ENCODE measurements at places on chromosomes 5 and 9.

GRCh38 chr9:127174386-127175318, 52.2 kb upstream of the ANGPTL2 start:
- DNase-seq = no peak

- DNase-seq = no peak
Observed at GRCh38 chr5:171714851-171715250, 70.8 kb upstream of the SMIM23 start.

DNA sequence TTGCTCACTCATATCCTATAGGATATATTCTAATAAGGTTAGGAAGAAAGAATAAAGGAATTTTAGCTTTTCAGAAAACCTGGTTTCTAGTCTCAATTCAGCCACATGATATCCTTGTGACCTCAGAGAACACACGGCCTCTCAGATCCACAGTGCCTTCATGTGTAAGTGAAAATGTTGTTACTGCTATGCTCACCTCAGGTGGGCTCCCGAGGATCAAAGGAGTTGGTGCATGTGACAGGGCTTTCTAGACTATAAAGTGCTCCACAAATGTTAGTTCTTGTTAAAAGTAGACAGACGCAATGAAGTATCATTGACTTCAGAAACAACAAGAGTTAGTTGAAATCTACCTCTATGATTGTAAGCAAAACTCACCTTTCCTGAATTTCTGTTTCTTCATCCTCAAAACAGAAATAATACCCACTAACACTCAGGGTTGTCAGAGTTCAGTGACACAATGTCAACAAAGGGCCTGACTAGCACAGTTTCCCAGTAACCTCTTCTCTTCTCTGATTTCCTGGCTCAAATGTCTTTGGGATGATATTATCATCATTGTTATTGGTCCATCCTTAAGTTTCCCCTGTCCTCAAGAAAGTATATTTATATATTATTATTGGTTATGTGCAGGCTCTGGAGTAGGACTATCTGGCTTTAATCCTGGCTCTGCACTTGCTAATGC, 36.0 kb upstream of the MAN2A1 start:
- DNase-seq = no peak

GRCh38 chr9:108950168-108950567, 16.0 kb downstream of the ABITRAM start:
- DNase-seq = no peak

DNA sequence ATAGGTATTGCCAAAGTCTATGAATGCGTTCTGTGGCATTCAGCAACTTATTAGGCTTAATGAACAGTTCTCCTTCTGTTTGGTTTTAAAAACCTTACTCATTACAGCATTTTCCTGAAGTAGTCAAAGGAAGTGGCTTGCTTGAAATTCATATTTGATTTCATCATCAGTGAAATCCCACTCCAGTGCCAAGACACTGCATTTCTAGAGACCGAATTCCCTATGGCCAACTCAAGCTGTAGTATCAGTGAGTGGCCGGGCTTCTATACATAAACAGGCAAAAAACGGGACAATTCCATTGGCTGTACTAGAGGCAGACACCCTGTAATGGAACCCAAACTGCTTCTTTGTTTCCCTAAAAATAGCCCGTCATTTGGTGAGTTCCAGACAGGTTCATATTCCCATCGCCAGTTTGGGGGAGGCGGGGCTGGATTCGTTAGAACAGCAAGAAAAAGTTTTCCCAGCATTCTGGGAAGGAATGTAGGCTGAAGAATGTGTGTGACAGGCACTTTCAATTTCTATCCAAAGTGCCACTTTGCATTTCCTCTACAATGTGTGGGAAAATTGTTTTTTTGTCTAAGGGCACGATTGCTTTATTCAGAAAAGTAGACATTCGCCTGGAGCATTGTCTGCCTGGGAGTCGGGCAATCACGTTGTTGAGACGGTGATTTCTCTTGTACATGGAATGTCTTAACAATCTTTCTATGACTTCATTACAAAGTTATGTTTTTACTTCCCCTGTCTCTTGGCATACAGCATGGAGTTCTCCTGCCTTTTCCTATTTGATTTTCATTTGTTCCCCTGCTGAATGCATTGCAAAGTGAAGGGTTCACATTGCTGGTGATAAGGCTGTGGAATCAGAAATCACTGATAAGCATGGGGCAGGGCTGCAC, 141.8 kb upstream of the MAST4 start:
- DNase-seq = no peak

DNA sequence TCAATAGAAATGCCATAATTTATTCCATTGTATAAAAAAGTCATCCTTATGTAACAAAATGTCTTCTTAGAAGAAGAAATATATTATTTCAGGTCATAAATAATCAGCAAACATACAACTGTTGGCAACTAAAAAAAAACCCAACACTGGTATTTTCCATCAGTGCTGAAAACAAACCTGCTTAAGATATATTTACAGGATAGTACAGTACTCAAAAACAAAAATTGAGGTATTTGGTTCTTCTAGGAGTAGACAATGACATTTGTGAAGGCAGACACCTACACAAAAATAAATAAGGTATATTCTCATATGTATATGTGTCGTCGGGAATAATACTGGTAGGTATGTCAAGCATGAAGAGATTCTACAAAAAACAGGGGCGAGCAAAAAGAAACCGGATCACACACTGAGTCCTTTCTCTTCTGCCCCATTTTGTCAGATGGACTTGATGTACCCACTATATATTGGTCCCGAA, 2.9 kb downstream of the DUSP1 start:
- no peak for DNase-seq

- no peak for DNase-seq
Observed at GRCh38 chr9:117317192-117317591, 97.7 kb downstream of the ASTN2 start.

DNA sequence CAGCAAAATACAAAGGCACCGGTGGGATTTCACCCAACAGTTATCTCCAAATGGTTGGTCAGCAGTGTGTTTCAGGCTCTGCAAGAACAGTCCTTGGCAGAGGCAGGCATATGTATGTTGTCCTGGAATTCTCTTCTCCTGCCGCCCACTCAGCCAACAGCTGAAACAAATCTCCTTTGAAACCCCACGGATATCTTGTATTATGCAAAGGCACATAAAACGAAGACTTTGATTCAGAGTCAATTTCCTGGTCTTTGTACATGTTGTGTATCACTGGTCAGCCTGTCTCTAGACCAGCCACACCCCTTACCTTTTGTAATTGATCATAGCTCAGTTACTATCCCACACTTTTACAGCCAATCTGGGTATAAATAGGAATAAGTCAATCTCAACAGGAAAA, 29.2 kb downstream of the FREM1 start:
- no peak for DNase-seq

DNA sequence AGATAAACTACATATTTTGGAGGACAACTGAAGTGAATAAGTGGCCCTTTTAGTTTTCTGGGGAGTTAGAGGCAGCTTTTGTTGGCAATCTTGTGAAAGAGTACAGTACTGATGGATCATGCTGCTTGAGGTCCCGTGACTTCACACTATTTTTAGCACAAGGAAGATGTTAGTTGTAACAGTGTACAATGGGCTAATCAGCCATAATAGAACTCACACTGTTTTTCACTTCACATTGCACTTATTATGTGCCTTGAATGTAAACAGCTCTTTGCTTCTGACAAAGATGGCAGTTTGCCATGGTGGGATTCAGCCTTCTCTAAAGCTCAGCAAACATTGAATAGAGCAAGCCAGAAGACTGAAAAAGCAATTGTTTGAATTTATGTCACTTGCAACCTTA, 176.7 kb upstream of the ZNF608 start:
- DNase-seq = no peak

GRCh38 chr9:105816202-105816744, 121.9 kb downstream of the TMEM38B start:
- no peak for DNase-seq

- DNase-seq = no peak
Observed at GRCh38 chr9:130563797-130564196, 15.6 kb upstream of the FUBP3 start.

GRCh38 chr5:34680896-34681295, 24.8 kb downstream of the RAI14 start:
- no peak for DNase-seq

DNA sequence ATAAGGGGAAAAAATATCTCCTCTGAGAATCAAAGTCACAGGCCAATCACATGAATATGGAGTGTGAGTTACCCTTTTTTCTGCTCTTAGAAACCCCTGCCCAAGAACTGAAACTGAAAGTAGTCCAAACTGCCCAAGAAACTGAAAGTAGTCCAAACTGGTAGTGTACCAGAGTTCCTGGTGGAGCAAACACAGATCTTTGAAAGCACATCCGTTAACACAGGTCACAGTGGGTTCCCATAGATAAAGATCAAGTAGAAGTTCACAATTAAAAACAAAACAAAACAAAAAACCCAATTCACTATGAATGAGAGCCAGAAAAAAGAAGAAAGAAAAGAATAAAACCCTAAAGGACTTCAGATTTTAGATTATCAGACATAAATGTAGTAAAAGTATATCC, 332.4 kb upstream of the EFNA5 start:
- no peak for DNase-seq

DNA sequence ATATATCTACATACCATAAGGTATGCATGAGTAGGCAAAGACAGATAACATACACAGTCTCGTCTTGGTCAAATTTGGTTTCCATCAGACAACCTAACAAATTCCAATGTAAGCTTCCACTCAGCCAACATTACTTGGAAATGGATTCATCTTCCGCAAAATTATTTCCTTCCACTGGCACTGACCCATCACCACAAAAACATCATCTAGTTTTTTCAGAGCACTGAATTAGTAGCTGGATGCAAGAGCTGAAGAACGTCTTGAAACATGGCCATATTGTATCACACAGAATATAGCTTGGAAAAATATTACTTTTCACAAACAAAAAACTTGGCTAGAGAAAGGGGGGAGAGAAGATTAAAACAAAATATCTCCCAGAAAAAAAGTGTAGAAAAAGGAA, 73.5 kb downstream of the EFNA5 start:
- no peak for DNase-seq

DNA sequence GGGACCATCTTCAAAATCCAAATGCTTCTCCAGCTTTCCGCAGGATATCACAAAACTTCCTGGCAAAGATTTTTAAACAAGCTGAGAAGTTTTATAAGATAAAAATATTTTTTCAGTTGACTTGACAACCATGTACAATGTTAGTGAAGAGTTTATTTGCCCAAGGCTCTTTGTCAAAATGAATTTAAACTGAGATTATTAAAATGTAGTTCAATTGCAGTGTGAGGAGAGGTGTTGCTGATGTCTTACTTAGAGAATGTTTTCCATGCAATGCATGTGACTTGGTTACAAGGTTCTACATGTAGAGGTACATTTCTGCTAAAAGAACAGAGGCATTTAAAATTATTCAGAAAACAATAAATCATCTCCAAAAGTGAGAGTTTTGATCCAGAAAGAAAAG, 131.4 kb upstream of the MINAR2 start:
- DNase-seq = no peak

DNA sequence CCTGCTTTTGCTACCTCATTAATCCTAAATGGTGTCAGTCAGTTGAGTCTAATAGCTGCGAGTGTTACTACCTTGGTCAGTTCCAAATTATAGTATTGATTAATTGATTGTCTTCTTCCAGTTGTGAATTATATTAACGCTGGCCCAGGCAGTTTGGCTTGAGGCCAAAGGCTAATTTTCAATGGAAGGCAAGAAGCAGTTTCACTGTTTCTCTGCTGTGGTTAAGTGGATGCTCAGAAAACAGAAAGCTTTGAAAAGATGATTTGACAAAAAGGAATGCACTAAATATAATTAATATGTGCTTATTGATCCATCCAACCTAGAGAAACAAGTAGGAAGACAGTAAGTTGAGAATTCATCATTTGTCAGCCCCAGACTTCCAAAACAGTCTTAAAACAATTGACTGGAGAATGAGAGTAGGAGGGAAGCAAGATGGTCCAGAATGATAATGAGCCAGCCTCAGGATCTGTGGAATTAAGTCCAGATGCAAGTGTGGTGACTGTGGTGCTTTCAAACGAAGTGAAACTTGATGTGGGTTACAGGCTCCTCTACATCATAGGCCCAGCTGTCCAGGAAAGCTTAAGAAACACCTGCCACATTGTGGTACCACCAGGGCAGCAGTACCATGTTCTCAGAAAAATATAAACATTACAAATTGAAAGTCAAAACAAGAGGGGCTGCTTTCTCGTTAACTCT, 1371.0 kb upstream of the DMAC1 start:
- no peak for DNase-seq

DNA sequence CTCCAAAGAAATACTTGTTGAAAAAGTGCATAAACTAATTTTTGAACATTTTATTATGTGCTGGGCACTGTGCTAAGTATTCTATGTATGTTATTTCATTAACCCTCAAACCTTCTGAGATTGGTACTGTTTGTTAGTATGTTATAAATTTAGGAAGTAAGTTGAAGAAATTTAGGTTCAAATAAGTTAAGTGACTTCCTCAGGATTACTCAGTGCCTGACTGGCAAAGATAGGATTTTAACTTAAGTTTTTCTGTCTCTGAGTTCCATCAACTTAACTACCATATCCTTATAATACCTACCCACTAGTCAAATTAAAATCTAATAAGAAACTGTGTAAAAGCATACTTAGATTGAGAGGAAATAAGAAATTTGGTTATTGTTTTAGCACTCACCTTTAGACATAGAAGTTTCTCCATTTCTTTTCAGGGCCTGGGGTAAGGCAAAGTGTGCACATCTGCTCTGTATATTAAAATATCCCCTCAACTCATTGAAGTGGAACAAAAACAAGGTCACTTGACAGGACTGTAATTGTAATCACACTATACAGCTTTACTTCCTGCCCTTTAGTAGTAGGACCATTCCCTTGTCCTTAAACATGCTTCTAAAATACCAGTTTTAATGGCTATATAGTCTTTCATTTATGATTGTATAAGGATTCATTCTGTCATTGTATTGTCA, 15.2 kb downstream of the TGFBR1 start:
- DNase-seq = no peak

DNA sequence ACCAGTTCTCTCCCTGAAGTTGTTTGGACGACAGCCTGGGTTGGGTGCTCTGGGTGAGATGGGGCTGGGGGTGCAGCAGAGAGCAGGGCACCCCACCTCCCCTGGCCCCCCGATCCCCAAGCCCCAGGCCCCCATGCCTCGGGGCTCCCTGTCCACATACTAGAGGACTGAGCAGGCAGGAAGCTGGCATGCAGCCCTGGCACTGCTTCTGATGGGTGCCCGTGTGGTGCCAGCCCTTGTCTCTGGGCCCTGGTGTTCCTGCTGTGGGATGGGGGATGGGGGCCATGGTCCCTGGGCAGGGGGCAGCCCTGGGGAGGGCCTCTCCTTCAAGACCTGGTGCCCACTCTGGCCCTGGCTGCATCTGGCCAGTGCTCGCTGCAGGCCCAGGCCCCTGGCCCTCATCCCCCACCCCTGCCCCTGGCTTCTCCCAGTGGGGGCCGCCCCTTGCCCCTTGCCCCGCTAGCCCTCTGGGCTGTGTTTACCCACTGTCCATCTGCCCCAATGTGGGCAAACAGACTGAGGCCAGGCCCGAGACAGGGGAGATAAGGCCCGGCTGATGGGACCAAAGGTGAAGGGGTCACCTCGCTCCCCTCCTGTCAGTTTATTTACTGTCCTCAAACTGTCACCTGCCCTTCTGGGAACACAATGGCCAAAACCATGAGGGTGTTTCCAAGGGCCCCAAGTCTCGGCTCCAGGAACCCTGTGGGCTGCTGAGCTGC, 67.3 kb upstream of the RXRA start:
- no peak for DNase-seq

GRCh38 chr5:122077366-122078115, 518 bp downstream of the LOX start:
- DNase-seq = no peak
